ENCODE measurements at places on chromosomes 1 and 21. TPM values are rescaled to one million over a fixed set of nuclear protein-coding genes. Genes with fewer than 3 reads are reported as not detected.

GRCh38 chr21:44643741-44644310, 2.4 kb upstream of the KRTAP10-11 start:
- DNase-seq: no peak

- DNase-seq: no peak
These were observed 219.6 kb upstream of the POU3F1 start for GRCh38 chr1:38266197-38266520.

DNA sequence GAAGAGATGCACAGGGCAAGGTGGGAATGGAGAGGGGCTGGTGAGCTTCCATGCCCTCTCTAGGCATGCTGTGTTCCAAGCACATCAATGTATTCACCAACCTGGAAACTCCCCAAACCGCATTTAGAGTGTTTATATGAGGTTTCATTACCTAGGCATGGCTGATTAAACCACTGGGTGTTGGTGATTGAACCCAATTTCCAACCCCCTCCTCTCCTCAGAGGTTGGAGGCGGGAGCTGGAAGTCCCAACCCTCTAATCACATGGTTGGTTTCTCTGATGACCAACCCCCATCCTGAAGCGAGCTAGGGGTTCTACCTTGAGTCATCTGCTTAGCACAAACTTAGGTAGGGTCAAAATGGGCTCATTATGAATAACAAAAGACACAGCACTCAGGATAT, 3.0 kb upstream of the PPIE start:
- peak; percentile 72 for DNase-seq

GRCh38 chr1:115404911-115405310, 66.9 kb upstream of the NGF start:
- no peak for DNase-seq

GRCh38 chr1:81044708-81045107, 756.0 kb upstream of the ADGRL2 start:
- DNase-seq: peak; percentile 63

DNA sequence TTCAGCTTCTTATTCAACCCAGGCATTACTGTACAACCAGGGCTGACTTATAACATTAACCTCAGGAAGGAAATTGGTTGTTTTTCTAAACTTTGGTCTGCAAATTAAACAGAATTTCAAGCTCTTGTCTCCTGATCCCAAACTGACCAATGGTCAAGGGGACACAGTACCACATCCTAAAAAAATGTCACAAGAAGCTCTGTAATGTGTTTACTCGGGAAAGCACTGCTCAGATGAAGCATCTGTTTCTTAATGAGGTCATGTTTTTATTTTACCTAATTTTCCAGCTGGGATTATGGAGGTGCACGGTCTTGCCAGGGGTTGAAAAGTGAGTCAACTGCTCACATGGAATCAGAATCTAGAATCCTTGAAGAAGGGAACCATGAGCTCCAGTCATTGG, 18.7 kb downstream of the ADAMTS5 start:
- DNase-seq: no peak

DNA sequence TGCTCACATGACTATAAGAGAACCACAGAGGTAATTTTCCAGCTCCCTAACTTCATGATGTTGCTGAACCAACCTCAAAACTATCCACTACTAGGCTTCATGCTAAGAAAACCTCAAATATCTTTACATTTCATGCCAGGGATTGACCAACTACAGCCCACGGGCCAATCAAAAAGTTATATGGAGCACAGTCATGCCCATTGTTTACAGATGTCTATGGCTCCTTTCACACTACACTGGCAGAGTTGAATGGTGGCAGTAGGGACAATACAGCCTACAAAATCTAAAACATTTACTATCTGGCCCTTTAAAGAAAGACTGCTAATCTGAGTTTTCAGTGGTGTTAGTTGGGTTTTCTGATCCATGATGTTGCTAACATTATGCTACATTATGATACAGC, 154.8 kb downstream of the TM2D1 start:
- DNase-seq: no peak

GRCh38 chr1:40339420-40340323, 22.6 kb upstream of the COL9A2 start:
- no peak for DNase-seq

DNA sequence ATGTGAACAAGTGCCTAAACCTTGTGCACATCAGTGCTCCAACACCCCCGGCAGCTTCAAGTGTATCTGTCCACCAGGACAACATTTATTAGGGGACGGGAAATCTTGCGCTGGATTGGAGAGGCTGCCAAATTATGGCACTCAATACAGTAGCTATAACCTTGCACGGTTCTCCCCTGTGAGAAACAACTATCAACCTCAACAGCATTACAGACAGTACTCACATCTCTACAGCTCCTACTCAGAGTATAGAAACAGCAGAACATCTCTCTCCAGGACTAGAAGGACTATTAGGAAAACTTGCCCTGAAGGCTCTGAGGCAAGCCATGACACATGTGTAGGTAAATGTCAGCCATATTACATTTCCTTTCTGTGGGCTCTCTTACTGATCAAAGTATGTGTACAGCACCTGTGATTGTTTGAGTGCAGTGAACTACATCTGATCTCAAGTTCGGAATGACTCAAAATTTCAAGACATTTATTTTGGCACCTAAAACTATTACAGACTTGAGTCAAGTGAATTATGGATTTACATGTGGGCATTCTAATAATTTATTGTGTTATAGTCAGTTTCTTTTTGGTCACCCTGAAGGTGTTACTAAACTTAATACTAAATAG, 196.5 kb downstream of the TPR start:
- DNase-seq: no peak

DNA sequence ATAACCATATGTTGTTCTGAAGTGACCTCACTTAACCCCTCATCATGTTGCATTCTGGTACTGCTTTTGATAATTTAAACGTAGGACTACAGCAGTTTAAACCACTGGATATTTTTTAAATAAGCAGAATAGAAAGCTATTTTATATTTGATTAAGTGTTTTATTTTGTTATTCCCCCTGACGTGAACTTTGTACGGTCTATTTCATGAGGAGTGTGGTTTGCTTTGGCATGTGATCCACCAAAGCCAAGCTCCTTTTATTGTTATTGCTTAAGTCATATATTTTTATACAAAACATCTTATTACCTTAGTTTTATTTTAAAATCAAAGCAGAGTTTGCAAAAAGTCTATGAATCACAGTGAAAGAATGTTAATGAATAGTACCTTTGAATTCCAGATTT, 101.4 kb upstream of the L1TD1 start:
- no peak for DNase-seq

GRCh38 chr21:21213297-21213696, 215.1 kb downstream of the NCAM2 start:
- DNase-seq: no peak

GRCh38 chr1:244406337-244406736, 45.4 kb downstream of the ADSS2 start:
- no peak for DNase-seq

DNA sequence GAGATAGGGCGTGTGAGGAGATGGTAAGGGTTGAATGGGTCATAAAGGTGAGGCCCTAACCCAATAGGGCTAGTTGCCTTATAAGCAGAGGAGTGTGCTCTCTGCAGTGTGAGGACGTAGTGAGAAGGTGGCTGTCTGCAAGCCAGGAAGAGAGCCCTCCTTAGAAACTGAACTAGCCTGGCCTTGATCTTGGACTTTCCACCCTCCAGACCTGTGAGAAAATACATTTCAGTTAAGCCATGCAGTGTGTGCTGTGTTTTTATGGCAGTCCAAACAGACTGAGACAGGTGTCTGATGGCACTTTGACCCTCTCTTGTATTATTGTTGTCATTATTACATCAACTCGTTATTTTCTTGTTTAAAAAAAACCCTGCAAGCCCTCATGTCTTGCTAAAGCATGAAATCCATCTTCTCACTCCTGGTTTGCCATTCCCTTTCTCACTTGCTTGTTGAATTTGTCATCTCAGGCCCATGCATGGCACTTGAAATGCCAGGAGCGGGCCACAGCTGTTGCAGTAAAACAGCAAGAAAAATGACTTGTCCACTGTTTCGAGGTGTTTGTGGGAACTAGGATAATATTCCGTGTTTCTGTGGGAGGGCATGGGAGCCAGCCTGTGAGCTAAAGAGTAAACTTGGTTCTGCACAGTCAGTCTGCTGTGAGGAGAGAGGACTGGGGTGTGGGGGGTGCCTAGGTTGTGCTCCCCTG, 78.6 kb downstream of the STUM start:
- no peak for DNase-seq

- no peak for DNase-seq
These were observed 4.1 kb upstream of the NBL1 start for GRCh38 chr1:19639999-19640362.

- no peak for DNase-seq
These were observed 10.1 kb downstream of the AHCYL1 start for GRCh38 chr1:109994654-109995053.

GRCh38 chr1:84502927-84503326, 3.3 kb upstream of the SPATA1 start:
- no peak for DNase-seq

GRCh38 chr1:243501002-243501401, 245.2 kb downstream of the SDCCAG8 start:
- DNase-seq: no peak

DNA sequence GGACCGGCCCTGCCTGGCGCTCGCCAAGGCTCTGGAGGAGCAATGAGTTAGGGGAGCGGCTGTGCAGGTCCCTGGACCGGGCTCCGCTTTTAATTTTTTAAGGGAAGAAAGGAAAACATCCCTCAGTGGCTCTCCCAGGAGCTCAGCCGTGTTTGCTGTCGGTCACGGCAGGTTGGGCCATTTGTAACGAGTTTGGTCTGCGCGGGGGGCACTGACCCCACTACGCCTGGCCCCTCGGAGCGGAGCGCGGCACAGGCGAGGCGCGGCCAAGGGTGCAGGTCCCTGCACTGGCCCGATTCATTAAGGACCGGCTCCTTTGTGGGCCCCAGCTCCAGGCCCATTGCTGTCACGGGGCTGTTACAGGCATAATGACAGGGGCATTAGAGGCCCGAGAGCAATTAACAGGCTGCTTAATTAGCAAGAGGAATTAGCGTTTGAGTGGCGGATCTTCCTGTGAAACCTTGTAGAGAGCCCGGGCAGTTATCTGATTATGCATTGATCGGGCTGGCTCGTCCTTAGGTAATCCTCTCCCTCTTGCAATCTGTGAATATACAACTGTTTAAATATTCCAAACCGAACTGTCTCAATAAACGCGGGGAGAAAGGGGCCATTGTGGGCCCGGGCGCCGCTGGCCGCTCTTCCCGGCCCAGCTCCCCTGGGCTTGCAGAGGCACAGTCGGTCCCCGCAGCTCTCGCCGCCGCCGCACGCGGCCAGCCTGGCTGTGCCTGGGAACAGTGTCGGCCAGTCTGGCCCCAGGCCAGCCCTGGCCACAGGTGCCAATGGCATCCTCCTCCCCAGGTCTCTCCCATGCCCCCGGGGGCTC, 56.8 kb downstream of the PRDM16 start:
- no peak for DNase-seq

DNA sequence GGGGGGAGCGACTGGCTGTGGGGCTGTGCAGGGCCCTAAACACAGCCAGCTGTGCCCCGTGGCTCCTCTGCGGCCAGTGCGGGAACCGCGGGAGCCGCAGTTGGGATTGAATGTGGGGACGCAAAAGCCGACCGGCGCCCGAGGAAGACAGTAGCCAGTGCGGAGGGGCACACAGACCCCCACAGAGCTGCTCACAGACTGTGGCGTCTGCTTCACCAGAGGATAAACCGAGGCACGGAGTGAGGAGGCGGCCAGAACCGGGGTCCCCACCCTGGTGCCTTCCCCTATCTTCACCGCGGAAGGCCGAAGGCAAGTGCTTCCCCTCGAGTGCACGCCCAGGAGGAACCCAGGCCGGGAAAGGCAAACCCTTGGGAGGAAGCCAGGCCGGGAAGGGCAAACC, 8.7 kb upstream of the TMEM52 start:
- DNase-seq: no peak

DNA sequence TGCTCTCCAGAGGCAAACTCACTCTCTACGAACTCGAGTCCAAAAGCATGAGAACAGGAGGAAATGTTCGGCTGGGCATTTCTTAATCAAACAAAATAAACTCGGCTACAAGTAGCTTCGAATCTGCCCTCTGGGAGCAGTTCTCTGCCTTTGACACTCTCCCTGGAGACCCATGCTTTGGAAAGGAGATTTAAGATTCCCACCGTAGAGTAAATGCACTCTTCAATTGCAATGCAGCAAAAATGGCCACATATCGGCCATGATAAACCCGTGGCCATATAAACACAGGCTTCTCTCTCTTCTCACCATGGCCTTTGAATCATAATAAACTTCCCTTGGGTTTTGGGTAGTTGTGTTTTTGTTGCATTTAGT, 215.4 kb downstream of the TOMM20 start:
- no peak for DNase-seq

- peak; percentile 35 for DNase-seq
These were observed 161.6 kb upstream of the KCNJ15 start for GRCh38 chr21:38095220-38095619.

- no peak for DNase-seq
These were observed 39.5 kb upstream of the ST6GALNAC3 start for GRCh38 chr1:76035053-76035452.

DNA sequence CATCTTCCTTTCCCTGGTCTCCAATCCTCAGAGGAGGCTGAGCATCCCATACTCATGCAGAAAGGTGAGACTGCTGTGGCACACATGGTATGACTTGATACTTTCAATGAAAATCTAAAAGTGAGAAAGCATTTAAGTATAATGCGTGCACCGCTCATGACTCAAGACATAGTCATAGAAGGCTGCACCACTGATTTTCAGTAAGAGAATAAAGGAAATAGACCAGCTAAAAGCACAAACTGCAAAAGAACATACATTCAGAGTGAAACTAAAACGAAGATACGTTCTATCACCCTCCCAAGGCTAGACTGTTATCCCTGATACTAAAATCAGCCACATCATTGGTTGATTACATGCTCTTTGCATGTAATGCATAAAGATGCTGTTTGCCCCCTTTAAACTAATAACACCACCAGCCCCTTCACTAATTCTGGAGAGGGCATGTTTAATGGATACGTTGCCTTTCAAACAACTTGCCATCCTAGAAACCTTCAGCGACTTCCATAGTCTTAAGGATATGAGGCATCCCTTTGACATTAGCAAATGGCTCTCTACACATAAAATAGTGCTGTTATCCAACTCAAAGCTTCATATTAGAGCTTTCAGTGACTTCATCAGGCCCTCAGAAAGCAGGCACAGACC, 2.1 kb downstream of the PLD5 start:
- DNase-seq: no peak

- no peak for DNase-seq
These were observed 159.7 kb upstream of the C21orf91 start for GRCh38 chr21:17978895-17979294.

GRCh38 chr1:37476460-37477197, 2.2 kb downstream of the ZC3H12A start:
- DNase-seq: peak; percentile 93

The AMY1A gene
- total RNA-seq: not detected

The ELF3 gene
- 9.9 TPM for total RNA-seq

The FOXD2 gene
- total RNA-seq: 0.57 TPM

The CDC7 gene
- total RNA-seq: 26.2 TPM

The LCE1D gene
- not detected for total RNA-seq

The OR2T29 gene
- total RNA-seq: not detected

The SIM2 gene
- 12.9 TPM for total RNA-seq

The TAS1R1 gene
- total RNA-seq: not detected

The FCER1A gene
- not detected for total RNA-seq

The GNG4 gene
- 2.2 TPM for total RNA-seq
